Renal pelvis (tissue), 12 donors: ENCODE measurements at places on chromosomes 5 and 9. TPM values are rescaled to one million over a fixed set of nuclear protein-coding genes. Genes with fewer than 3 reads are reported as not detected.
A peak's percentile ranks its signal among the peaks of the same experiment; 100 is the strongest.

DNA sequence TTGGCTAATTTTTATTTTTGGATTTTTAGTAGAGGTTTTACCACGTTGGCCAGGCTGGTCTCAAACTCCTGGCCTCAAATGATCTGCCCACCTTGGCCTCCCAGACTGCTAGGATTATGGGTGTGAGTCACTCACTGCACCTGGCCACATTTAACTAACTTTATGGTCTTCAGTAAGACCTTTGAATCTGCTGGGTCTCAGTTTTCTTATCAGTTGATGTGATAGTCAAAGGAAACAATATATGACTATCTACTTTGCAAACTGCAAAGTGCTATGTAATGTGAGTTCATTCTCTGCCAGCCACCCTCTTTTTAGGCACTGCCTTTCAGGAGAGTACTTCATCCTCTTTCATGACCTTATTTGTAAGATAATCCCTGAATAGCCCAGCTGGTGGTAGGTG is 474.7 kb downstream of the PDE4D start:
- no peak for DNase-seq

The EIF4EBP3 gene
- 11.9 TPM for polyA plus RNA-seq

GRCh38 chr5:117604845-117605244 is 1030.2 kb upstream of the SEMA6A start:
- DNase-seq, result no peak

DNA sequence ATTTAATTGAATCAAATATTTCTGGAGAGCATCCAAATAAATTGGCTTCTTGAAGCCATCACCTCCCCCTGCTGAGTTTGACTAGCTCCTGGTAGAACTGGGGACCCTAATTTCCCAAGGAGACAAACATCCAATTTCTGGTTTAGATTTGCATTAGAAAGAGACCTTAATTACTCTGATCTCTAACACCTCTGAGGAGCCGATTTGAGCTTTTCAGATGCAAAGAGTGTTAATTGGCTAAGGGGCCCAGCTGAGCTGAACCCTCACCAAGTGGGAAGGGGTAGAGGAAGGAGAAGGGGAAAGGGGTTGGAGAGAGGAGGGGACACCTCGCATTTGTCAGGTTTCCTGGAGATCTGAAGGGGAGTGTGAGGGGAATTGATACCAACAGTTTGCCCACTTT is 145.4 kb upstream of the SHB start:
- DNase-seq, result no peak

- DNase-seq, result no peak
These were observed 14.2 kb downstream of the LPCAT1 start for GRCh38 chr5:1509346-1510085.

DNA sequence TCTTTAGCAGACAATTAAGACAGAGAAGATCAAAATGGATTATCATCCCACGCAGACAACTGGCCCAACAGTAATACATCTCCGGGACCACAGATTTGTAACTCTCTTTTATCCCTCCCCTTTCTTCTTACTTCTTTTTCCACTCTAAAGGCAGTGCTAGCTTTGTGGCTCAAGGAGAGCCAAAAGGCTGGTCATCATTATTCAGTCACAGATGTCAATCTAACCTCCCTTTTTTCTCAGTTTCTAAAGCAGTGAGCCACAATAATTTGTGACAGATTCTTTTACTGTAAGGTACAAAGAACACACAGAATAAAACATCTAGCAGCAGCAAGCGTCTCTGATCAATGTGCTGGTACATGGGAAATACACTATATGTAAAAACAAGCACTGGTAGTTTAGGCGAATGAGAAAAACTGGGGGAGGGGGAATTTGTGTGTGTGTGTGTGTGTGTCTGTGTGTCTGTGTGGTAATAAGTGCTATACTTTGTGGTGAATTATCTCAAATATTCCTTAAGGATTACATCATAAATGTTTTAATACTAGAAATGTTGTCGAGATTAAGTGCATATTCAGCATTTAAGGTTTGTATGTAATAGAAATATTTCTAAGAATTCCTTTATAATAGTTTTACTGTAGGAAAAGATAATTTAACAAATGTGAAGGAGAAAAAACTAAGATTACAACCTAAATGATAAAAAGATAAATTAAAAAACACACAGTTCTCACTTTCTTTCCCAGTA is 140.2 kb downstream of the DENND1A start:
- no peak for DNase-seq

DNA sequence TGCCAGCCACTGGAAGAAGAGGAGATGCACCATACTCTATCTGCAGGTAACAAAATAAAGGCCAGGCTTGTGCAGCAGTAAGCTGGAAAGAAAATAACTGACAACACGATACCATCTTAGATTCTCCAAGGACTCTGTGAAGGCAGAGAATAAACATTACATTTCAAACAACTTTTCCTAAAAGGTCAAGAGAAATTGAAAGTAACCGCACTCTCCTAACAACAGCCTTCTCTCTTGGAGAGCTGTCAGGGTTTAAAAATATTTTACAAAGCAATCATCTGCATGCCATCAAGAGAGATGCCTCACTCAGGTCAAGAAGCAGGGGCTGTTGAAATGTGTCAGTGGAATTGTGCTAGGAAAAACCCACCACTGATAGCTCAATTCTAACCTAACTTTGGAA is 13.5 kb upstream of the TTLL11 start:
- DNase-seq, result no peak

DNA sequence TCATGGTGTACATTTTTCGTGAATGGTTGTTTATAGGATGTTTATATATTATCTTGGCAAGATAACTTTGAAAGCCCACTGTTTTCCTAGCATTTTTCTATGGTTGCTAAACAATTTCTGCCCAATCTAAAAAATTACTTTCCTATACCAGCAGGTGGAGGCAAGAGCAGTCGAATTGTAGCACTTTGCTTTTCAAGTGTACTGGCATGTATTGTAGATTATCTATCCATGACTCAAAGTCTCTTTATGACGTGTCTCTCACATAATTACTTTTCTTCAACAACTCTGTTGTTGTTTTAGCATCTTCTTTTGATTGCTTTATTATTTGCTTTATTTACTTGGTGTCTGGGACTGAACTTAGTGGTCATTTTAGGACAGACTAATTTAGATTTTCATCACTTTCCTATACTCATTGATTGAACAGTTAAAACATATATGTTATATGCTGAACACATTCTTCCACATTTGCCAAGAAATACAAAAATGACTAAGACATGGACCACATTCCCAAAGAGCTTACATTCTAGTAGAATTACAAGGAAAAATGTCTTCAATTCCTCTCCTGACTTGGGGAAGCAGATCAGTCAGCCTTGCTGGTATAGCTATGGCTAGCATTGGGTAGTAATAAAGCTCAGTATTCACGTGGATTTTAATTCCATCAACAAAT is 20.7 kb downstream of the NLN start:
- peak; percentile 24 for DNase-seq

- DNase-seq, result no peak
These were observed 27.3 kb upstream of the MUSK start for GRCh38 chr9:110641293-110641692.

DNA sequence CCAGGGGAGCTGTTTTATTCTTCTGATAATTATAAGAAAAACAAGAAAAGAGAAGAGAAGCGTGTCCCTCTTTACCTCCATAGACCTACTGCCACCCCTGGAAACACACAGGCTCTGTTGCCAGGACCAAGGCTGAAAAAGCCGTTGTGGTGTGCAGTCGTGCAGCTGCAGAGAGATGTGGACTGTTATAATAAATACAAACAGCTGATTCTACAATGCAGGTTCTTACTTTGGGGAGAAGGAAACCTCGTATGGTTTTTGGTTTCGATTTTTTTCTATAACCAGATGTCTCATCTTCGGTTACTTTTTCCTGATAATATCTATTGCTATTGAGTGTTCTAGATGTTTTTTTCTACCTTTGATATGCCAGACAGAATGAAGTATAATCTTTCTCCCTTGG is 28.1 kb downstream of the FYB1 start:
- DNase-seq, result no peak

The PCDHB10 gene
- 6.6 TPM for polyA plus RNA-seq

GRCh38 chr9:3398232-3398648 is 127.6 kb downstream of the RFX3 start:
- no peak for DNase-seq

DNA sequence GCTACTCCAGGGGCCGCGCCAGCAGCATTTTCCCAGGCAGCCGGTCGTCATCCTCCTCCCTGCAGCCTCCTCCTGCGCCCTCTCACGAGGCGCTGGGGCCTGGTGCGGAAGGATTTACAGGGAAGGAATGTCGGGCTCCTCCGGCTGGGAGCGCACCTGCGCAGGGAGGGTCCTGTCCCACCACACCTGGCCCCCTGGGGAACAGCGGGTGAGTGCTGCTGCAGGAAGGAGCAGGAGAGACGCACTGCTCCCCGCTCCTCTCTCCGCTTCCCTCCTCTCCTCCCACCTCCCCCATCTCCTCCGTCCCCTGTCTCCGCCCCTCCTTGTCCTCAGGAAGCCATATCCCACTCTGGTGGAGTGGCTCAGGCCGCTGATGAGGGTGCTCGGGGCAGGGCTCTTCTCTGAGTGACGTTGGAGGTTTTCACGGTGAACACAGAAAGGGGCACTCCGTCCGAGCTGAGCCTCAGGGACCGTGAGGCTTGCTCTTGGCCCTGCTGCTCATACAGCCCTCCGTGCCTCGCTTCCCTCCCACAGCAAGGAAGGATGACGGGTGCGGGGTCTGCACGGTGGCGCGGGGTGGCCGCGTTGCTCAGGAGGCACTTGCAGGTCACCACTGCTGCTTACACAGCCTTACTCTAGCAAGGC is 31.3 kb downstream of the IRX4 start:
- no peak for DNase-seq

DNA sequence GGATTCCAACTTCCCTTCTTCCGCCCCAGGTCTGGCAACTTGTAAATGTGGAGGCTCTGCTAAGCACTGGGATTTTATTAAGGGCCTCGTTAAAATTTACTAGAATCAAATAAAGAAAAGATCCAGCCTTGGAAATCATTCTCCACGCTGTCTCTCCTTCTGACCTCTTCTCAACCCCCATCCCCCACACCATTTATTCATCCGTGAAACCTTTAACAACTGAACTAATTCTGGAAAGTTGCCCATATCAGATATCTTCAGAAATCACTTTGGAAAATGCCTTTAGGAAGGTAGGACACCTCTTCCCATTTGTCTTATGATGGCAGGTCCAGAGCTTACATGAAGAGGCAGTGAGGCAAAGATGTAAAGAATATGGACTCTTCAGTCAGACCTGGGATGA is 288.5 kb downstream of the SLIT3 start:
- DNase-seq, result peak; percentile 71

DNA sequence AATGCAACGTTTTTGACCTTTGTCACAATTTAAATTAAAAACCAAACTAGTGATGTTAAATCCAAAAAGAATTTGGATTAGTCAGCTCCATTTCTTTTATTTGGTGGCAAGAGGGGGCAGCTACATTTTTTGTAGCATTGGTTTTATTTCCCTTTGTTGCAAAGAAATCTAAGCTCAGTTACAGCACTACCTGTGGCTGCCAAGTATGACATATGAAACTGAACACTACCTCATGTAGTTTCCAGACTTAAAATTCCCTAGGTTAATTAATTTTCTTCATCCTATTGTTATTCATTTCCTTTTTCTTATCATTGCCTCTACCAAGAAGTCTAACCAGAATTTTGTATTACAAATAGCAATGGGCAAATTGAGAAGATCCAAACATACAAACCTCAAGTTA is 393.5 kb downstream of the BRINP1 start:
- DNase-seq, result no peak

DNA sequence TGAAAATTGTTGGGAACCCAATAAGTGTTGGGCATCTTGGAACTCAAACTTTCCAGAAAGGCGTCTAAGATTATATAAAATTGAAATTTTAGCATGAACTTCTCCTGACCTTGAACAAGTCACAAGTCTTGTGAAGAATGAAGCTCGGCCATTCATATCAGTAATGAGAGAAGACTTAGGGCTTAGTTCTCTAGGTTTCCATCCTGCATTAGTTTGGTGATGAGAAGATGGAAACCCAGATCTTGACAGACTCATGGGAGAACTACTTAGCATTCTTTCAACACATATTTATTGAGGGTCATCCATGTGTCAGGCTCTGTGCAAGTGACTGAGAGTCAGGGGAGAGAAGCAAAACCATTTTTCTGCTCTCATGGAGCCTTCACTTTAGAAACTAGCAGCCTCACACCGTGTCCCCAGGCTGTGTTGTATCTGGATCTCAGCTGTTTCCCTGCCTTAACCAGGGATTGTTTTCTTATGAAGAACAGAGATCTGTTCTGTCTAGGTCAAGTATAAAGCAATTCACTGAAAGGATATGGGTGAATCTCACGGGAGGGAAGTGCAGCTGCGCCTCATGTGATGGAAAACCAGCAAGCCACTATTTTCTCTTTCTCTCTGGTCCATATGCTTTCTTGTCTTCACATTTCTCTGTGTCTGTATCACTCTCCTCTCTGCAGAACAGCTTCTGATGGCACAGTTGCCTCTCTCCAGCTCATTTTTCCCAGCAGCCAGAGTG is 3.4 kb downstream of the GARNL3 start:
- no peak for DNase-seq

The FBXW2 gene
- 46.9 TPM for polyA plus RNA-seq

GRCh38 chr9:4298255-4299004 is 1.4 kb downstream of the GLIS3 start:
- no peak for DNase-seq

GRCh38 chr9:136857166-136857565 is 5.0 kb downstream of the MAMDC4 start:
- DNase-seq, result no peak

The GFI1B gene
- polyA plus RNA-seq, result 0.91 TPM

The GCNT1 gene
- polyA plus RNA-seq, result 4.5 TPM

- DNase-seq, result peak; percentile 35
These were observed 1.8 kb downstream of the MARCHF6 start for GRCh38 chr5:10355071-10355889.

DNA sequence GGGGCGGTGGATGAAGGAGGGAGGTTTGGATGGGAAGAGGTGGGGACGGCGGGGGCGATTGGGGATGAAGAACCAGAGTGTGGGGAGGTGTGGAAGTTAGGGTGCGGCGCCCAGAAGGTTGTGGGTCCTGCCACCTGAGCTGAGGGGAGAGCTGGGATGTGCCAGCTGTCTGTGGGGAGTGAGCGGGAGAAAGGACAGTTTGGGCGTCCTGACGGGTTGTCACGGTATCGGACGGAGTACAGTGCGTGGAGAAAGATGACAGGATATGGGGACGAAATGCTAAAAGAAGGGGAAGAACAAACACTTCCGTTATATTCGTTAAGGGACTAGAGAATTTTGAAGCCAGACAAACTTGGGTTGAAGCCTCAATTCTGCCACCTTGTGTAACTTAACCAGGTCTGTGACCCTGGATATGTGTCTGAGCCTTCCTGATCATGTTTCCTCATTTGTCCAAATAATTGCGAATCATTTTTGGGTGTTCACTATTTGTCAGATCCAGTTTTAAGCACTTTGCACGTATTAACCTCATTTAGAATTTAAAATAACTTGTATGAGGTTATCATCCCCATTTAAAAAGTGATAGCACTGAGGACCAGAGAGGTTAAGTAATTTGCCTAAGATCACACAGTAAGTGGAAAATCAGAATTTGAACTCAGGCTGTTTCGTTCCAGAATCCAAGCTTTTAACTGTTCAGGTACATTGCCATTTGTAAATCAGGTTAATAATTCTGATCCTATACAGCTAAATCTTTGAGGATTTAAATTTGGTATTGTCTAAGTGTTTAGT is 689 bp downstream of the CNTRL start:
- no peak for DNase-seq
